ENCODE measurements at places on chromosomes 4 and X.

GRCh38 chrX:136711147-136711546 is 63.2 kb downstream of the CD40LG start:
- peak; percentile 40 for DNase-seq

DNA sequence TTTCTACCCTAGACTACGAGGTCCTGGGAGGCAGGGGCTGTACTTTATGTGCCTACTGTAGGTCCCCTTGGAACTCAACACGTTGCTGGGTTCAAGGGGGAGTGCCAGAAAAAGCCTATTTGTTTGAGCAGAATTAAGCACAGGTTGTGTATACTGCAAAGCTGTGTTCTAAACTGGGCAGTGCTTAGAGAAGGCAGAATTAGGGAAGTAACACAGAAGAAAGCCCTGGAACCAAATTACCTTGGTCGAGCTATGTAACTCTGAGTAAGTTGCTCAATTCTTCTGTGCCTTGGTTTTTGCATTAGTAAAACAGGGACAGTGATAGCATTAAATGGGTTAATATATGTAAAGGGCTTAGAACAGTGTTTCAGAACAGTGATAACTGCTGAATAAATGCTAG is 245.0 kb upstream of the SFRP2 start:
- no peak for DNase-seq

- peak; percentile 21 for DNase-seq
Observed at GRCh38 chrX:153651540-153652079, 4.6 kb downstream of the DUSP9 start.

DNA sequence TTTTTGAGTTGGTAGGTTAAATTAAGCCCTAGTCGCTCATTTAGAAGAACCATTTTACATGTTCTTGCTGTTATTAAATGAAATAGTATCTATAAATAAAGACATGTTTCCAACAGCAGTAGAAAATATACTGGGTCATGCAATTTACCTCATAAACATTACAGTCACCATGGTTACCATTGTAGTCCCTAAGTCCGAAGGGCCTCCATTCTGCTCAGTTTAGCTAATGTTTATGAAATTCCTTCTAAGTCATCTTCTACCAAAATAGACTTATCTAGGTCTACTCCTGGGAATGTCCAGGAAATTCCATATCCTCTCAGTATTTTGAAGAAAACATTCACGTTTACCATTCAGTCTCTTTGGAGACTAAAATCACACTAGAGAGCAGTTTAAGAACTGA is 292.5 kb upstream of the DCAF8L1 start:
- no peak for DNase-seq

All from myocyte (in vitro differentiated cells).